ENCODE measurements at places on chromosomes 3 and 15.
A peak's percentile ranks its signal among the peaks of the same experiment; 100 is the strongest.

DNA sequence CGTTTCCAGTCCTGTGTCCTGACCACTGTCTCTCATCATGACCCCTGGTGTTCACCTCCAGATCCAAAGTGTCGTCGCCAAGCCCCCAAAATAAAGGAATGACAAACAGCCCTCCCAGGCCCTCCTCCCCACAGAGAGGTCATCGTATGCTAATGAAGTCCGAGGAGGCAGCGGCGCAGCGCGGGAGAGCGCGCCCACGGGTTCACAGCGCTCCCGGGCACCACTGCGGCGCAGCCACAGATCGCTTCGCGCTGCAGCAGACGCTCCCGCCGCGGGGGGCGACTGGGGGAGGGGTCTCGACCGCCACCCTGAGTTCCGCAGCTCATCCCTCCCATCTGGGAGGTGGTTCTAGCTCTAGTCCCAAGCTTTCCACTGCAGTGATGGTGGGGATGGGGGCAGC, 1.3 kb downstream of the DGKG start:
- DNase-seq: no peak

DNA sequence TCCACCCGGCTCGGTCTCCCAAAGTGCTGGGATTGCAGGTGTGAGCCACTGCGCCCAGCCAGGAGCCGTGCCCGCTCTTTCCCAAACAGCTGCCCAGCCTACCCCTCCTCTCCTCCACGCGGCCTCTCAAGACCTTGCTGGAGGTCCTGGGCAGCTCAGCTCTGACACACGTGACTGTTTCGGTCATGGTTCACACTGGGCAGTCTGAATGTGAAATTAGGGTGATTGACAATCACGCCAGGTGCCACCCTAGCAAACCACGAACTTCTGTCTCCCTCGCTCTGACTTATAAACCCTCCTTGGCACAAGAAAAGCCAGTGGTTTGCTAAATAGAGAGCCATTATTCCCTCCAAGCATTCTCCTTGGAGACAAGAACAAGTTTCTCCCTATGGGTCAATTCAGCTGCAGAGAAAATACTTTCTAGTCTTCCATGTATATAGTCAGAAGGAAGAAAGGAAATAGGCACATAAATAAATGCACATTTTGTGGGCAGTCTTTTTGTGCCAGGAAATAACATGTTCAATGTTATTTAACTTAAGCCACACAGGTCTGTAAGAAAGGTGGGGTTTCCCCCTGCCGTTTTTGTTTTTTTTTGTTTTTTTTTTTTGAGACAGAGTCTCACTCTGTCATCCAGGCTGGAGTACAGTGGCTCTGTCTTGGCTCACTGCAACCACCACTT, 121.9 kb upstream of the MEF2A start:
- no peak for DNase-seq

GRCh38 chr3:196159526-196159925, 51.7 kb downstream of the ZDHHC19 start:
- no peak for DNase-seq

- DNase-seq: peak; percentile 55
Observed at GRCh38 chr3:66554178-66554577, 53.4 kb upstream of the LRIG1 start.

- no peak for DNase-seq
Observed at GRCh38 chr3:99523431-99524127, 114.8 kb upstream of the COL8A1 start.

GRCh38 chr15:70023064-70023768, 74.5 kb downstream of the TLE3 start:
- DNase-seq: peak; percentile 91

DNA sequence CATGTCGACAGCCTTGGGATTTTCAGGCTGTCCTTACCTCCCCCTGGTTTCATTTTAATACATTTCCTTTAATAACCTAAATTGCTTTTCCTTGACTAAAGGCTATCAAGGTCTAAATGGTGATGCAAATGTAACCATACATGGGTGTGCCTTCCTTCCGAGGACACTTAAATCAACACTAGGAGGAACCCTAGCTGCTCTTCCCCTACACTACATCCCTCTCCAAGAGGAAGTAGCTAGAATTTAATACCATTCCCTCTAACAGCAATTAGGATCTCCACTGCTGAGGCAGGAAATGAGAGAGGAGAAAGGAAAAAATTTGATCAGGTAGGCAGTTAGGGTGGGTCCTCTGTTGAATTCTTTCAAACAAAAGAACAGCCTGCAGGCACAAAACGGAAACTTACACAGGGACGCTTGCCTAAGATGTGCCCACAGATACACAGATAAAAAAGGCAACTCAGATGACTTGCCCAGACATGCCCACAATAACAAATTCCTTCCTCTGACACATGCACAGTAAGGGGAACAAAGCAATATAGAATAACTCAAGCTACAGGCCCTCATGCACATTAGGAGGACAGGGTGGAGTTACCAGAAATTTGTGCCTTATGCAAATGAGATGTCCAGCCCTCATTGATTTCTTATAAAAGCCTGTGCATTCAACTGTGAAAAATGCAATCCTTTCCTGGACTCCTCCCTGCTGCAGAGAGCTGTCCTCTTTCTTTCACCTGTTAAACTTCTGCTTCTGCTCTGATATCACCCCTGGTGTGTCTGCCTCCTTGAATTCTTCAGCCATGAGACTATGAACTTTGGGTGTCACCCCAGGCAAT, 1024.4 kb upstream of the CADM2 start:
- DNase-seq: peak; percentile 64

DNA sequence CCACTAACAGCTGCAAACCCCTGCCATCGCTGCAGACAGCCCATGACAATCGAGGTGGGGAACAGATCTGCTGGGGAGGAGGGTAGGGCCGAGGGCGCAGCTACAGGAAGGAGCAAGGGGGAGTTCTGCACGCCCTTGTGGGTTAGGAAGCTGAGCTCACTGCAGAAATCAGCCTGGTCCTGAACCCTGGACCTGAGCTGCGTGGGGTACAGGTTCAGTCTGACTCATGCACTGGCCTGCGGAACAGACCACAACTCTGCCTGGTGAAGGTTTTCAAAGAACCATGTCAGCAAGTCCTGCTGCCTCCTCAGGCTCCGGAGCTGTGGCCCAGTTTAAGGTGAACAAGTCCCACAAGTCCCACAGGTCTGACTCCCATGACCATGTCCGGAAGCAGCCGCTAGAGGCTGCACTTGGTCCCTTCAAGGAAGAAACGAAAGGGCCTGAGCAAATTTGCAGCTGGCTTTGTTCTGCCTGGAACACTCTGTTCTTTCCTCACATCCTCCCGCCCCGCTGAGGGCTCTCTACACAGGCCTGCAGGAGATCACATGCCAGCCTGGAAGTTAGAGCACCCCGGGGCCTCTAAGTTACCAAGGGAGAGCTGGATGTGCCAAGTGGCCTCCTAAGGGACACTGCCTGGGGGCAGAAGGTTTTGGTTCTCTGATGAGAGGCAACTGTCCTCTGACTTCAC, 49.4 kb upstream of the AKAP13 start:
- DNase-seq: peak; percentile 96

GRCh38 chr3:51691949-51692348, 14.9 kb upstream of the GRM2 start:
- no peak for DNase-seq

DNA sequence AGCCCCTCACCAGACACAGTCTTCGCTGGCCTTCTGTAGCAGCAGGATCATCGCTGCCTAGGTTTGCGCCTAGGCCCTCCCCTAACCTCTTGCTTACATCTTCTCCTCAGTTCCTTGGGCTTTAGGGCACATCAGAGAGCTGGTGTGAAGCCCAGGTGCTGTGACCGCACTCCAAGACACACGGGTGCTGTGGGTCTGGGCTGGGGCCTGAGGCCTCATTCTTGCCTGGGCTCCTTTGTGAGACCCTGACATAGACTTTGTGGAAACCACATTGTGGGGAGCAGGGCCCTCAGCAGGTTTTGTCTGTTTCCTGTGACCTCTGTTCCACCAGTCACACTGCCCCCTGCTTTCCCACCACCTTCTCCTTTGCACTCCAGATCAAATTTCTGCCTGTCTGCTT, 8.0 kb downstream of the AMIGO3 start:
- DNase-seq: no peak

DNA sequence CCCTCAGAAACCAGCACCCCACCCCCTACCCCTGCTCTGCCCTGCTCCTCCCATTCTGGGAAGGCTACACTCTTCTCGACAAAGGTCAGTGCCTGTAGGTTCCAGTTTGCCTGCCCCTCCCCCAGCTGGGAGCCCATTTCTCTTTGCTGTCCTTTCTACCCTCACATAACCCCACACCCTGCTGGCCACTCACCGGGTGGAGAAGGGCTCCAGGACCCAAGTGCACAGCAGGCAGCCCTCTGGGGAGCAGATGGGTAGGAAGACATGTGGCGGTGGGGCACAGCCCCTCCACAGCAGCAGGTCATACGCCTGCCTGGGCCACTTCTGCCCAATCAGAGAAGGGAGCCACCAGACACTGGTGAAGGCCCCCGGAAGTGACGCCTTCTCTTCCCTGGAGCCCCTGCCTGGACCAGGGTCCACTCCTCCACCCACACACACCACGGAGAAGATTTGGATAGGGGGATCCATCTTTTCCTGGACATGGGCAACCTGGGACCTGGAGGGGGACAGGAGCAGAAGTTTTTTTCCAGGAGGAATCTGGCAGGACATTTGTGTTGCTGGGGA, at the start of gene THPO:
THPO (minus strand) TSS at position 326 of the 564 bp plus-strand sequence. CDS start 1,948 bp downstream, outside the sequence.
- DNase-seq: no peak

DNA sequence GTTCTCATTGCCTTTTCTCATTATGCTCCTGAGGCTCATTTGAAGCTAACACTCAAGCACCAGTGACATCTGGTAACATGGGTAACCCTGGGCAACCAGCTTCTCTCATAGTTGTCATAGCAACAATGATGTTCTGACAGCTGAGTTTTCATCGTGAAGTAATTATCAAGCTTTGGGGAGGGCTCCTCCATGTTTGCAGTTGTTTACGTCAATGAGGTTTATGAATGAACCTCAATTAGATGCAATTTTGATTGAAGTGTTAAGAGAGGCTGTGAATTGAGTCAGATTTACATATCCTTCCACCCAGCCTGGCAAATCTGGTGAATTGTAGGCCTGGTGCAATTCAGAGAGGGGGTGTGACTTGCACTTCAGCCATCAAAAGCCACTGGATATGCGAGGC, 119.3 kb upstream of the CHD2 start:
- no peak for DNase-seq

DNA sequence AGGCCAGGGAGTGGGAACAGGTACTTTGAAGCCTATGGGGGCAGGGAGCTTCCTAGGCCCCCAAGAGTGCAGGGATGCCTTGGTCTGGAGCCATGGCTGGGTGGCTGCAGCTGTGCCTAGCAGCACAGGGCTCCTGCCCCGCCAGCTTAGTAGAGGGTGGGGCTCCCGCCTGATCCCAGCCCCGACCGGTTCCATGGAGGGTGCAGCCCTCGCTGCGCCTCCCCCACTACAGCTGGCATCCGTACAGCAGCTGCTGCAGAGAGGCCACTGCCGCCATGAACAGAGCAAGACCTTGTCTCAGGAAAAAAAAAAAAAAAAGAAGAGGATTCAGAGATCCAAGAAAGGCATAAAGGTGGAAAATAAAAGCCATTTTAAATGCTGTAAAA, 277.2 kb downstream of the UBE2E2 start:
- no peak for DNase-seq

DNA sequence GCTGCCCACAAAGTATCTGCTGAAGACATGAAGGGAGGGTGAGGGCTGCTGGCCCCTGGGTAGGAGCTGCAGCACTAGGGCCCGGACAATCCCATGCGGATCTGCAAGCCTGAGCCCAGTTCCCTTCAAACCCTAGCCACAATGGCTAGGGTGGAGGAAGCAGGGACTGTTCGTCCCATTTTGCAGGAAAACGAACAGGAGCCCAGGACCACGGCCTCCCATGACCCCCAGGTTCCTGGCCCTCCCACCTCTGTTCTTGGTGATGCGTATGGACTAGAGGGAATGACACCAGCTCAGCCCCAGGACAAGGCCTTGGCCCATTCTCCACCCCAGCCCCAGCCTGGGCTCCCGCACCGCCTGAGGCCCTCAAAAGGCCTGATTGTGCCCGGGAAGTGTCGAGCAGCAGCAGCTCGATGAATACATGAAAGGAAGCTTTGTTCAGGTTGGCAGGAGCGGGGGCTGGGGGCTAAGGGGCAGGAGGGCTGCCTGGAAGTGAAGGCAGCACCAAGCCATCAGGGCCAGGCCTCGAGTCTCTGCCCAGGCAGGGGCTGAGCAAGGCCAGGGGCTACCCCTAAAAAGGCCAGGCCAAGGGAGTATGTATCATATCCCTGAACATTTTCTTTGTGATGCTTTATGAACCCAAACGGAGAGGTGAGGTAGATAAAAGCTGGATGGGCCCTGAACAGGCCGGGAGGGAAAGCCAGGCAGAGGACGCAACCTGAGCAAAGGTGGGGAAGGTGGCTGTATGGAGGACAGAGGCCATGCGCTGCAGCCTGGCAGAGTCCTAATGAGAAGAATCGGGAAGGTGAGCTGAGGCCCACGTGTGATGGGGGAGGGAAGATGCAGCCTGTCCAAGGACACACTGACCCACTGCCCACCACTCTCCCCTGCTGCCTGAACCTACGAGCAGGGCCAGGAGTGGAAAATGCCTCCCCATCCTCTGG, 12.2 kb downstream of the SEMA7A start:
- no peak for DNase-seq

DNA sequence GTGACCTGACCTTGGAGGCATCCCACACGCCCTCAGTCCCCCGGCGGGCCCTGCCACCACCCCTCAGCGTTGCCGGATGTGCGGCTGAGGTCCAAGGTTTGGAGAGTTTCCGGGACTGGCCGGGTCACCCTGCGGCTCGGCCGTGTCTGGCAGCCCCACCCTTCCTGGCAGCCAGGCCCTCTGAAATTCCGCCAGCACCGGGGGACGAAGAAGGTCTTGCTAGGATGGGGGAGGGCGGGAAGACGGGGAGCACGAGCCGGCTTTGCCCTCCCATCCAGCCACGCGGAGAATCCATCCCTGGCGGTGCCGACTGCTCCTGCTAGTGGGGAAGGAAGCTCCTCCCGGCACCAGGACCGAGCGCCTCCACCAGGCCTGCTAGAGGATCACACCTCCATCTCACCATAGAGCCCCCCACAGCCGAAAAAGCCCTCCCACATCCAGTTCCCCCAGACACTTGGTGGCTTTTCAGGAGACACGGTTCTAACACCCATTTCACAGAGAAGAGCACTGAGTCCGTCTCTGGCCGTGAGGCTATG, 81.5 kb downstream of the CPN2 start:
- peak; percentile 84 for DNase-seq

DNA sequence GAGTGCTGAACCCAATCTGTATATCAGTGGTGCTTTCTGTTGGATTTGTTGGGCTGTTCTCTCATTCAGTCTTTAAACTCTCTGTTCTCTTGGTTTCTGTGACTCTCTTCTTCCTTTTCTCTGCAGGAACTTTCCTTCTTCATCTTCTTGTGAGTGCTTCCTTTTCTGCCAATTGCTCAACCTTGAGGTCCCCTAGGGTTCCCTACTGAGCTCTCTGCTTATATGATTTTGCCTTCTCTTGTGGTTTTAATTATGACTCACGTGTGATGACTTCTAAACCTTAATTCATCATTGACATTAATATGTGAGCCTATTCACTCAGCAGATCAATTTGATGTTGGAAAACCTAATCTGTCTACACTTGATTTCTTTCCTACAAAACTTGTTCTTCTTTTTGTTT, 39.4 kb downstream of the MOBP start:
- DNase-seq: no peak

GRCh38 chr3:89955156-89955555, 847.7 kb downstream of the EPHA3 start:
- no peak for DNase-seq

All from iris pigment epithelial cell (primary cell).